AML-193 (cell line): ENCODE measurements at places on chromosomes 2 and 18.

GRCh38 chr2:172285010-172285621 is 142.3 kb upstream of the ITGA6 start:
- no peak for DNase-seq

DNA sequence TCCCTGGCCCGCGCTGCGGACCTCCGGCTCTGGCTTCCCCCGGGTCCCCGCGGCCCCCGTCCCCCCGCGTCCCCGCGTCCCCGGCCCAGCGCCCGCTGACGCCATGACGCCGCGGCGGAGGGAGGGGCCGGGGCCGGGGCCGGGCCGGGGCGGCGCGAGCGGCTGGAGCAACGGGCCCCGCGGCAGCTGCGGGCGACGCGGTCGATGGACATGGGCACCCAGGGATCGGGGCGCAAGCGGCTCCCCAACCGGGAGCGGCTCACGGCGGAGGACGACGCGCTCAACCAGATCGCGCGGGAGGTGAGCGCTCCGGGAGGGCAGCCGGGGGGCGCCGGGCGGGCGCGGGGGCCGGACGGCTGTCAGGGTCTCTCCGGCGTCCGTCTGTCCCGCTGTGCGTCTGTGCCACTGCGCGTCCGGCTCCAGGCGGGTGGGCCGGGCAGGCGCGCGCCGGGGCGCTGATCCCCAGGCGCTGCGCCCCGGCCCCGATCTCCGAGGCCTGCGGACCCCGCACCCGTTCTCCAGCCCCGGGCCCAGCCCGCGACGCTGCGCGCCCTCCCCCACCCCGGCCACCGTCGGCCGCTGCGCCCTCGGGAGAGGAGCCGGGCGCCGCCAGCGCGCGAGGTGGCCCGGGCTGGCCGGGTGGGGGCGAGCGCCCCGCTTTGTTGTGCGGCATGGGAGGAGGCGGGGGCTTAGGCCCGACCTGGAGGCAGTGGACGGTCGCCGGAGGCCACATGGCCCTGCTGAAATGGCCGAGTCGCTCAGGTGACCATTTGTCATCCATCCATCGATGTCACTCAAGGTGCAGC is at the start of gene LRRFIP1:
LRRFIP1 (plus strand) TSS at position 147 of the 806 bp plus-strand sequence; CDS start at position 205, 58 bp downstream.
- no peak for DNase-seq

- no peak for DNase-seq
Measured at GRCh38 chr2:229212241-229212640, 58.8 kb downstream of the PID1 start.

GRCh38 chr2:94999431-94999883 is 26.1 kb upstream of the MAL start:
- DNase-seq = no peak

GRCh38 chr2:241410739-241411176 is 54.7 kb downstream of the FARP2 start:
- no peak for DNase-seq

DNA sequence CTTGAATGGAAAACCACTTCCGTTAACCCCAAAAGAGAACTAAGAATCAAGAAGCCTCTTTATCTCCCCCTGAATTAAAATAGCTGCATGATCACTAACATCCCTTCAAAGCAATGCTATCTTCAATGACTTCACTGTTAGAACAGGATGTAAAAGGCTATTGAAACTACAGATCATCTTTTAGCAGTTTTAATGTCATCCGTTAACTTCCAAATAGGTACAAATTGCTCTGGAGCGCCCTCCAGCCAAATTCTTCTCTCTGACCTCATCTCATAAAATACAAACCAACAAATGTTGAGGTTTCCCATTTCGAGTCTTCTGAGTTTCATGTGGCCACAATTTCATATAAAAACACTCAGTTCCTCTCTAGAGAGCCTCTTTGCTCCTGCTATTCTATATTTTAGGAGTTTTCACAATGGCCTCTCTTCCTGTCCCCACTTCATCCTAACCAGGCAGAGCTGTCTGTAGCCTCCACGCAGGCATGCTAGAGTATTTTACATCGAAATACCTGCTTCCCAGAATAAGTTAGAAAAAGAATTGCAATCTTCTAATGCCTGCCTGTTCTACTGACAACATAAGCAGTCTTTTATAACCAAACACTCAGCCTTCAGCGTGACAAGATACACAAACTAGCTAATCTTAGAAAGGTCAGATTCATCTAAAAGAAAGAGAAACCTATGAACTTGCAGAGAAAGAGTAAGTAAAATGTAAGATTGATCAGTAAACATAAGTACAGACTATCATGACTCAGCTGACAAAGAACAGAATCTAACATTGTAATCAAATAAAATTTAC is 37.9 kb downstream of the B4GALT6 start:
- no peak for DNase-seq

DNA sequence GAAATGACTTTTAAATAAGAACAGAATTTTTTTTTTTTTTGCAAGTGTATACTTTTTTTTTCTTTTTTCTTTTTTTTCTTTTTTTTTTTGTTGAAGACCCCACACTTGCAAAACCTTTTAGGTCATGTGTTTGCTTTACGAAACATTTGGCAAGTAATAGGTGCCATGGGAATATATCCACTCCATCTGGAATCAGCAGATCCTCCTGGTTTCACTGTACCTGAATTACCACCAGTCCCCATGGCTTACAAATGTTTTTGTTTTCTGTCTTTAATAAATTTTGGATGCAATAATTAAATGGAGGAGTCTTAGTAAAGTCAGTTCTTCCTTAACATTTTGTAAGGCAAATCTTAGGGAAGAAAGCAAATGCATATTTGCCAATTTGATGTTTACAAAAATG is 559.7 kb upstream of the ZEB2 start:
- no peak for DNase-seq

DNA sequence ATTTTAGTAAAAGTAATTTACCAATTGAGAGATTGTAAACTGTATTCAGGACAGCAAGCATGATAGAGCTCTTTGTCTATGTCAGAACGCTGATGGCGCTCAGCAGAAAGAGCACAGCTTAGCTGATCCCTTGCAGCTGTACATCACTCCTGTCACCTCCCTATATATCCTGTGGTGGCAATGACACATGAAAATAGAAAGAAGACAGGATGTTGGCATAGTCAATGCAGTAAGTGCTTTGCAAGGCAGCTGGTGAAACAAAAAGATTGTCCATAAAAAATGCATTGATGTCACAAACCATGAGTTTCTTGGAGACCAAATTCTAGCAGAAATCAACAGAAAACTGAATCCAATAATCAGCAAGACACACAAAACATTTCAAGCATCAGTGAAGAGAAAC is 221.5 kb downstream of the RIT2 start:
- DNase-seq = no peak

DNA sequence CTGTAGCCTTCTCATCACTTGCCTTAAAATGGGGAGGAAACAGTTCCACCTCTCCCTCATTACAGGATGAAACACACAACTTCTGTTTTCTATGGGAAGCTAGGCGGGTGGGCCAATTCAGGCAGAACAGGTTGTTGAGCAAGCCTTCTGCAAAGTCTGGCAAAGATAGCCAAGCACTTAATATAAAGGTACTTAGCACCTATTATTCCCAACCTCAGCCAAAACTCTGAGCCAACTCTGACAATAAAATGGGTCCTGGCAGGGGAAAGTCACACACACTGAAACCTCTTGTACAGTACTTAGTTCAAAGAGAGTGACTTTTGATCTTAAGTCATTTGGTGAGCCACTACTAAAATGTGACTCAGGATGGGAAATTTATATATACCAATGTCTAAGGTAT is 15.8 kb upstream of the SOCS6 start:
- no peak for DNase-seq

DNA sequence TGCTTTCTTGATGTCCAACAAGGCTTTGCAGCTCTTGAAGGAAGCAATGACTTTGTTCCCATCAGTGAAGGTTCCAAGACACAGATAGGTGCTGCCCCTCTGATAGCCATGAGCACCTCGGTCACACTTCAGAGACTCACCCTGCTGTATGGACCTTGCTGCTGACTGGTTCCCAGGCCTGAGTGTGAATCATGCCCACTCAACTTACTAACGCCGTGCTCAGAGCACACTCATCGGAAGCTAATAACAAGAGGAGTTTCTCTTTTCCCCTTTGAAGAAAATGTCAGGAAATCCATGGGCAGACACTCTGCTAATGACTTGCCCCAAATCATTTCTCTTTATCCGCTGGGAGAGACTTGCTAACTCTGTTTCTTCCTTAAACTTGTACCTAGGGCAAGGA is 83.8 kb upstream of the ARL4C start:
- no peak for DNase-seq

DNA sequence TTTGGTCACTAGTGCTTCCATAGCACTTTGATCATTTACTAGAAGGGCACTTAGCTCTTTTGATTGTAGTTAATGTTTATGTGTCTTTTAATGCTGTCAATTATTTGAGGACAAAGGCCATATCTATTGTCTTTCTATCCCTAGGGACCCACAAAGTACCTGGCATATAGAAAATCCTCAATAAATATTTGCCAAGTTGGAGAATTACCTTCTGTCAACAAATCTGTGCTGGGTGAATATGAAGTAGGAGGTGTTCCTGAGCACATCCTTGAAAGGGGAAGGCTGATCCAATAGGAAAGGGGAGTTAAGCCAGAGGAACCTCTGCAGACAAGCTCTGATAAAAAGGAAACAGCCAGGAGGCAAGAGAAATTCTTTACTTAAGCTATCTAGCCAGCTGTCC is 8.2 kb downstream of the DPP4 start:
- no peak for DNase-seq

DNA sequence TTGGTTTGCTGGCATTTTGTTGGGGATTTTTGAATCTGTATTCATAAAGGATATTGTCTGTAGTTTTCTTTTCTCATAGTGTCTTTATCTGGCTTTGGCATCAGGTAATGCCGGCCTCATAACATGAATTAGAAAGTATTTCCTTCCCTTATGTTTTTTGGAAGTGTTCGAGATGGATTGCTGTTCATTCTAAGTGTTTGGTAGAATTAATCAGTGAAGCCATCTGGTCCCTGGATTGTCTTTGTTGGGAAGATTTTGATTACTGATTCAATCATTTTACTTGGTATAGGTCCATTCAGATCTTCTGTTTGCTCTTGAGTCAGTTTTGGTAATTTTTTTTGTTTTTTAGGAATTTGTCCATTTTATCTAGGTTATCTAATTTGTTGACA is 22.3 kb downstream of the KIAA1328 start:
- DNase-seq = no peak

DNA sequence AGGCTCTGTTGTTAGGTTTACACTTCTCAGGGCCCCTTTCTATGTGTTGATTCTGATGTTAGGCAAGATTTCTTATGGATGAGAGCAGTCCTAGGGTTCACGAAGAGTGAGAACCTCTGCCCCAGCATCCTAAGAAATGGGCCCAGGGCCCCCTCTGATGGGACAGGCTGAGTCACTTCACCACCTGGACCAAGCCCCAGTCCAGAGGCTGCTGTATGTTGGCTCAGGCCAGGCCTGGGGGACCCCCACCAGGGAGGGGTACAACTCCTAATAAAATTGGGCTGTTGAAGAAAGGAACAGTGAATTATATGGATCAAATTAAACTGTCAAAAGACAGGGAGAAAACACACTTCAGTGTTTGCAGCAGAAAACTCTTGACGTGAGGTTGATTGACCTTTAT is 365.9 kb upstream of the HS6ST1 start:
- DNase-seq = no peak

- no peak for DNase-seq
Measured at GRCh38 chr18:29191263-29191662, 1014.3 kb upstream of the CDH2 start.

GRCh38 chr18:5393779-5394178 is 98.3 kb upstream of the ZBTB14 start:
- no peak for DNase-seq

- DNase-seq = no peak
Measured at GRCh38 chr2:120880381-120880780, 144.7 kb downstream of the GLI2 start.

DNA sequence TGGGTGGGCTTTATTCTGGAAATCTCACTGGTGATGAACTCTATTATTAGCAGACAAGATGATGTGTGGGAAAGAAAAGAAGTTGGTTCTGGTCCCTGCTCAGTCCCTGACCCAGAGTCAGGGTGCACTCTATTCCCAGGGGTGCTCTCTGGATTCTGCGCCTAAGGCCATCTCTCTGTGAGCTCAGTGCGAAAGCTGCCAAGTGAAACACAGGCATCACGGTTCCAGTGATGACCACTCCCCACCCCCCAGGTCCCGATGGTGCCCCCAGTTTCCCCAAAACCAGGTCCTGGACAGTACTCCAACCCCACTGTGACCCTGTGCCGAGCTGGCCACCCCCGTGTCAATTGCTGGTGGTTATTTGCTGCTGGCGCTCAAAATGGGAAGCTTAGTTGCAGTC is 30.1 kb downstream of the RHOB start:
- no peak for DNase-seq

DNA sequence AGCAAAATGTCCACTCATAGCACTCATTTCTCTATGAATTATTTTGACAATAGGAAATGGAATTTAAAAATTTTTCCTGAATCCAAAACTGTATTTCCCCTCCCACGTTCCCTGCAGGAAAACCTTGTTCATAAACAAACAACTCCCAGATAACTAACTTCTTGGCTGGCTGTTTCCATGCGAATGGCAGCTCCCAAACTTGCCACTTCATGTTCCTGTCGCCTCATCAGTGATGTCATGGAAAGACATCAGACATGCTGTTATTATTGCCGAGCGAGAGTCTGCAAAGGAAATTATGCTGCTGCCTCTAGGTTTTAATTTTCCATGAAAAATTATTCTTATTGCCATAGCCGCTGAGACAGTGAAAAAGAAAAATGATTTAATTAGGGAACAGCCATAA is 117.0 kb upstream of the RIOK3 start:
- no peak for DNase-seq

DNA sequence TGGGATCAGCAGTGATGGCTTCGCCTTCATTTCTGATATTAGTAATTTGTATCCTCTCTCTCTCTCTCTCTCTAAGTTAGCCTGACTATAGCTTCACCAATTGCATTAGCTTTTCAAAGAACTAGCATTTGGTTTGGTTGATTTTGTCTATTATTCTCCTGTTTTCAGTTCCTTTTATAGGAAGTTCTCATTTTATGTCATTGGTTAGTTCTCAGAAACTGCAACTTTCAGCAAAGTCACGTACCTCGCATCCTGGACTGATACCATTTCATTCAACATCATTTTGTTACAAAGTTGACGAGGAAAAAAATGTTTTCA is 450.8 kb downstream of the EIPR1 start:
- DNase-seq = no peak

DNA sequence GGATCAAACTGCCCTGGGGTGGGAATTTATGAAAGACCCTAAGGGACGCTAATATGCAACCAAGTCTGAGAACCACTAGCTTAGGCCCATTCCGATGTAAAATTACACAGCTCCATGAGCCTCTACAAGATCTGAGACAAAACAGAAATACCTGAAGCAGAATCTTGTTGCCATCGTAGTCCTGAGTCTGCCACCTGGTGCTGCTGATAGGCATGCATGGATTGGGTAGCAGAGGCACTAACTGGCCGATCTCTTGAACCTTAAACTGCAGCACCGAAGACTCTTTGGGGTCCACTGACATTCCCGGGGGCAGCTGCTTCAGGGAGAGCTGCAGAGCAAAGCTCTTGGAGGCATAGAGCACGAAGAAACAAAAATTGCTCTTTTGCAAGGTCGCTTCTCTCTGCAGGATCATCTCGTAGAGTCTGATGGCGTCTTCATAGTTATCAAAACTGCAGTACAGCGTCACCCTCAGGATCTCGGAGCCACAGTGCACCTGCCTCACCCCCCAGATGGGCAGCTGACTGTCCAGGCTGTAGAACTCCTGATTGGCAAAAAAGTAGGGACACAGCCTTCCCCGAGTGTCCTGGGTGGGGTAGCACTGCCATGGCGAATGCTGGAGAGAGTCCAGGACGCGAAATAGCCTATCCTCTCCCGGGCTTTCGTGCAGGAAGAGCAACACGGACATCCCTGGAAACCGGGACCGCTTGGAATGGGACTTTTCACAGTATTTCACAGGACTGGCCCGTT is 848 bp downstream of the FAM124B start:
- peak; percentile 38 for DNase-seq
